ENCODE measurements at places on chromosomes 12 and 14.

- DNase-seq, result no peak
Observed at GRCh38 chr14:74135426-74135825, 50.7 kb downstream of the LIN52 start.

DNA sequence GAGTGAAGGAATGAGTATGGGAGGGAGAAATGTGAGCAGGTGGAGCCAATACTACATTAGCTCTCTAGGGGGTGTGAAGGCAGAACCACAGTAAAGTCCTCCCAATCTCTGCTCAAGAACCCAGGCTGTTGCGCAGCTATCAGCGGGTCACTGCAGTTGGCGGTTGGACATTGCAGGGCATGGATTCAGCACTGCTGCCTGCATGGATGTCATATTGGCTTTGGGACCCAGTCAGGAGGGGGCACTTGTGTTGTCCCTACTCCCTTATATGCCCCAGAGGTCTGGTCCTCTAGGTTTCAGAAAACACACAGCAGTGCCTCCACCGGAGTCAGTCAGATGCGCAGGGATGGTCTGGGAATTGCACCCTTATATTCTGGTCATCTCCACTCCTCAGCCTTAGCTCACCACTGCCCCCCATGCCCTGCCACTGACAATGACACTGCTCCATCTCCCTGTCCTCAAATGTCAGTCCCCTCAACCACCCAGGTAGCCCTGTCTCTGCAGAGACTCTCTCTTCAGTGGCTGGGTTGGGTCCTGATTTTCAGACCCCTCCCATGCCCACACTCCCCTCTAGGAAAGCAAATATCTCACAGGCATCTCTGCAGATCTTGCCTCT lies 9.6 kb downstream of the ZDHHC22 start:
- DNase-seq, result no peak

- no peak for DNase-seq
Observed at GRCh38 chr14:42556551-42556950, 949.9 kb downstream of the LRFN5 start.

GRCh38 chr12:125324861-125325490 lies 259.7 kb downstream of the AACS start:
- no peak for DNase-seq

DNA sequence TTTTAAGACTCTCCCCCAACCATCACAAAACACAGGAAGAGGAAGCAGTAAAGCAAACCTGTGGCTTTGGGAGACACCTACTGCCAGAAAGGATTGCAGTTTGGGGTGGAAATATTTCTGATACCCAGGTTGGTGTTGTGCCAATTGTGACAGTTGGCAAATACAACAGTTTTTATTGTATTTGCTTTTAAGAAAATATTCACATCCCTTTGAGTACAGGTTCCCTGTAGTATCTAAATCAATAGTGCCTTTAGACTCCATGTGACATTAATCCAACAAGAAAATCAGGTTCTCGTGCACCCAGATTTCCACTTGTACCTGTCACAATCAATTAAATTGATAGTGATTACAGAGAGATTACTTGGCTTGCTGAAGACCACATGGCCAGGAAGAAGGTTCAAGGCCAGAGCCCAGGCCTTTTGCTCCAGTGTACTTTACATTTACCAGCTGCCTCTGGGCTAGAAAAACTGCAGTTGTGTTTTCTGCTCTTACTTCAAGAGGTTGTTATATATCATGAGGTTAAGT lies 361.2 kb downstream of the ATP23 start:
- DNase-seq, result no peak

GRCh38 chr12:43063650-43064049 lies 474.1 kb upstream of the PRICKLE1 start:
- DNase-seq, result no peak

DNA sequence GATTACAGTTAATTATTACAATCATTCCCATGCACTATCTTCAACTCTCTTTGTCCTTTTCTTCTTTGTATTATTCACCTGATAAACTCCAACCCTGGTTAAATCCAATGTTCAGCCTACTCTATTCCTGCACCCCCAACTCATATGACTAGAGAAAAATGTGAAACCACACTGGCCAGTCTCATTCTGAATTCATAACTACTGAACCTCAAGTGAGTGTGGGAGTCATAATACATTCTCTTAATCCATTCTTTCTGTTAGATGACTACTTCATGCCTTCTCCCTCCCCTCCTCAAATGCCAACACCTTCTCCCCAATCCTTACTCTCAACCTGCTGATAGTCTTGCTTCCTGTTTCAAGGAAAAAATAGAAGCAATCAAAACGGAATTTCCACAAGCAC lies 22.3 kb upstream of the ITPR2 start:
- DNase-seq, result no peak

DNA sequence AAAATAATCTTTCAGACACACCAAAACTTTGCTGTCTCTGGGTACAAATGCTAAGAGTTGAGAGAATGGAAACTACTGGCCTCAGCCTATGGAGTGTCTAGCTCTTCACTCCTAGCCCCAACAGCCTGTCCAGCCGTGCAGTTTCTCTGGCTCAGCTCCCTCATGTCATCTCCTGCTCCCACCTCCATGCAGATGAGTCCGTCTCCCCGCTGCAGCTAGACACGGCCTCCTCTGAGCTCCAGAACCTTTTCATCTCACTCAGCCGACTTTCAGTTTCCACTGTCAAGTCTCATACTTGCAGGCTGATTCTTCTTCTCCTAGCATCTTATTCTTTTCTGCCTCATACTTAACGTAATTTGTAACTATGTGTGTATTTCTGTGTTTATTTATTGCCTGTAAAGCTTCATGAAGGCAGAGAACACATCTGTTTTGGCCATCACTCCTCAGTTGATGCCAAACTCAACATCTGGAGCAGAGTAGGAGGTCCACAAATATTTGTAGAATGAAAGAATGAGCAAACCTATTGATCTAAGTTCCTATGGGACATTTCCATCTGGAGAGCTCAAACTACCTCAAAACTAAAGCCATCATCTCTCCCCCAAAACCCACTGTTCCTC lies 139.8 kb upstream of the PWP1 start:
- DNase-seq, result no peak

GRCh38 chr12:1719139-1719538 lies 28.3 kb downstream of the ADIPOR2 start:
- DNase-seq, result no peak

- DNase-seq, result no peak
Observed at GRCh38 chr12:124814741-124815613, 48.7 kb downstream of the SCARB1 start.

GRCh38 chr14:25756876-25757275 lies 706.9 kb upstream of the STXBP6 start:
- no peak for DNase-seq

GRCh38 chr14:58954901-58955861 lies 233.3 kb upstream of the DAAM1 start:
- DNase-seq, result no peak

GRCh38 chr12:12366701-12367481 lies 10.0 kb downstream of the BORCS5 start:
- no peak for DNase-seq

DNA sequence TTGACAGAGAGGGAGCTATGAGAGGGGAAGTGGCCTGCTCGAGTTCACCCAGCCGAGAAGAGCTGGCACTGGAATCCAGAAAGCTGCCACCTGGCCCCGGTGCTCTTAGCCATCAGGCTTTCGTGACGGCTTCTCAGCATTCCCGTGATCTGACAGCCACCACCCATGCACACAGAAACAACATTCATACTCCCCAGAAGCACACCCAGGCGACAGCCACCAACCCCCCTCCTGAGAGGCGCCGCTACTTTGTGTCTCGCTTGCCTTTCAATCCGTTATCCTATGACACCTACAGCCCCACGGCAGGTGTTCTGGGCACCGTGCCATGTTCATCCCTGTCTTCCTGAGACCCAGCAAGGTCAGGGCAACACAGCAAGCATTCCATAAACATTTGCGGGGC lies 31.4 kb downstream of the PSMC1 start:
- DNase-seq, result no peak

DNA sequence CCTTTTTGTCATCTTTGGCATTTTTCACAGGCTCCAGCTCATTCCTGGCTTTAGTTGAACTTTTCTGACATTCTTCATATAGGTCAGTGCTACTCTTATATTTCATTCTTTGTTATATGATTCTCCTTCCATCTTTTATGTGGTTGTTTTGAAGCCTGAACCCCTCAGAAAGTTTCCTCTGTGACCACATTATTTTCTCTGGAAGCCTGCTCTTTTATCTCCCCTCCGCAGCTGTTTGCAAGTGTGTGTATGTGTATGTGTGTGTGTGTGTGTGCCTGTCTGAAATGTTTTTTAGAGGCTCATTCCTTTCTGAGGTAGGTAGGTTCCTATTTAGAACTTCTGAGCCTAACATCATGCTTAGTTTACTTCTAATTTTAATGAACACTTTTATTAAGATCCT lies 47.6 kb downstream of the ANO4 start:
- DNase-seq, result no peak

- no peak for DNase-seq
Observed at GRCh38 chr14:99961826-99962518, 103.2 kb upstream of the EVL start.

GRCh38 chr12:3568695-3569094 lies 77.7 kb downstream of the PRMT8 start:
- DNase-seq, result no peak

GRCh38 chr12:101813117-101813516 lies 17.6 kb downstream of the GNPTAB start:
- no peak for DNase-seq

DNA sequence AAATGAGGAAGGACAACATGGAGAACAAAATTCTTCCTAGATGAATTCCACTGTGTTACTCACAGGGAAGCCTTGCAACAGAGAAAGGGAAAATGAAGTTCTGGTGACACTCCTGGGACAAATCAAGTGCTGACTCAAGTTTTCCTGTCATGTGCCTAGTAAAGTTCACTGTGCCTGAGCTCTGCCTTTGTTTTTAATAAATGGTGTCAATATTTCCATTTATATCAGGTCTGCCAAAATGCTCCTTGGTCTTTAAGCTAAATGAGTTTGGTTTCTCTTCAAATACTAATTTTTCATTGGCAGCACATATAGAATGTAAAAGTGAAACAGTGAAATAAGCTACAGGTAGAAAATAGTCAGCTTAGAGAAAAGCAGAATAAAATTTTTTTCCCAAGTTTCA lies 33.0 kb downstream of the HIGD1C start:
- no peak for DNase-seq

DNA sequence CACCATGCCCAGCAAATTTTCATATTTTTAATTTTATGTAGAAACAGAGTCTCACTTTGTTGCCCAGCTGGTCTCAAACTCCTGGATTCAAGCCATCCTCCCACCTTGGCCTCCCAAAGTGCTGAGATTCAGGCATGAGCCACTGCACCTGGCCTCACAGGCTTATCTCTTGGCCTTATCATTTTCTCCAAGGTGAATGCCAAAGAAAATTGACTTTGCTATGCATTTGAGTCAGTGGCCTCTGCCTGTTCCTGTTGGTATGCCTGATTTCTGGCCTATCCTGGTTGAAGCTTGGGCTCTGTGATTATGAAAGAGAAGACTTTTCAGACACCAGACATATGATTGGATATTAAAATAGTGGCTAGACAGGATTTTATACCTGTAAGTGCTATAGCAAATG lies 34.2 kb downstream of the MANSC1 start:
- no peak for DNase-seq

GRCh38 chr12:52699960-52700359 lies 3.4 kb downstream of the KRT77 start:
- DNase-seq, result no peak

DNA sequence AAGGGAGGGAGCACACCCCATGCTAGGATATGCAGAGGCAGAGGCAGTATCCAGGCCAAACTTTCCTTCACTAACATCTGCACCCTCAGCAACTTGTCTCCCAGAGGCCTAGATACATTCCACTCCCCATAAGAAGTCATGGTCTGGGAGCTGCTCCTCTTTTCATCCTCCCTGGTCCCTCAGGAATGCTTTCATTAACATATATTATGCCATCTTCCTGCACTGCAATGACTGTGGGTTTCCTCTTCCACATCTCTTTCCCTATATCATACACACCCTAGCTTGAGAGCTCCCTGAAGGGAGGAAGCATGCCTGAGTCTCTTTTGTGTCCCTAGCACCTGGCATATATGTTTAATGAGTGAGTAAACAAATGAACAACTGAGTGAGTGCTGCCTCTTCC lies 8.6 kb downstream of the DDN start:
- DNase-seq, result no peak

- no peak for DNase-seq
Observed at GRCh38 chr14:56885825-56886224, 75.5 kb upstream of the OTX2 start.

DNA sequence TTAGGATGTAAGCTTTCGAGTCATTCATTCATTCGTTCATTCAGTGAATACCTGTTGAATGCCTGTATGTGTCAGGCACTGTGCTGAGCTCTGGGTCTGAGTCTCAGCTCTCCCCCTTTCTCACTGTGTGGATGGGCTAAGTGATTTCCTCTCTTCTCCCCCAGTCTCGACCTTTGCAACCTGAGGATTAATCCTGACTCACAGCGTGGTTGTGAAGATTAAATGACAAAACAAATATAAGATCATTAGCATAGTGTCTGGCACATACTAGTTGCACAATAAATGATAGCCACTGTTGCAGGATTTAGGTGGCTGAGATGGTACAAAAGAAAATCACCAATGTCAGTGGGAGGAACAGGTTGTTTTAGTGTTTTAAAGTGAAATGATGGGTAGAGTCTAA lies 136.7 kb downstream of the GPR135 start:
- DNase-seq, result no peak

- DNase-seq, result no peak
Observed at GRCh38 chr14:68786491-68787091, 6.3 kb downstream of the ZFP36L1 start.

GRCh38 chr12:10279937-10280336 lies 27.7 kb upstream of the KLRD1 start:
- no peak for DNase-seq

DNA sequence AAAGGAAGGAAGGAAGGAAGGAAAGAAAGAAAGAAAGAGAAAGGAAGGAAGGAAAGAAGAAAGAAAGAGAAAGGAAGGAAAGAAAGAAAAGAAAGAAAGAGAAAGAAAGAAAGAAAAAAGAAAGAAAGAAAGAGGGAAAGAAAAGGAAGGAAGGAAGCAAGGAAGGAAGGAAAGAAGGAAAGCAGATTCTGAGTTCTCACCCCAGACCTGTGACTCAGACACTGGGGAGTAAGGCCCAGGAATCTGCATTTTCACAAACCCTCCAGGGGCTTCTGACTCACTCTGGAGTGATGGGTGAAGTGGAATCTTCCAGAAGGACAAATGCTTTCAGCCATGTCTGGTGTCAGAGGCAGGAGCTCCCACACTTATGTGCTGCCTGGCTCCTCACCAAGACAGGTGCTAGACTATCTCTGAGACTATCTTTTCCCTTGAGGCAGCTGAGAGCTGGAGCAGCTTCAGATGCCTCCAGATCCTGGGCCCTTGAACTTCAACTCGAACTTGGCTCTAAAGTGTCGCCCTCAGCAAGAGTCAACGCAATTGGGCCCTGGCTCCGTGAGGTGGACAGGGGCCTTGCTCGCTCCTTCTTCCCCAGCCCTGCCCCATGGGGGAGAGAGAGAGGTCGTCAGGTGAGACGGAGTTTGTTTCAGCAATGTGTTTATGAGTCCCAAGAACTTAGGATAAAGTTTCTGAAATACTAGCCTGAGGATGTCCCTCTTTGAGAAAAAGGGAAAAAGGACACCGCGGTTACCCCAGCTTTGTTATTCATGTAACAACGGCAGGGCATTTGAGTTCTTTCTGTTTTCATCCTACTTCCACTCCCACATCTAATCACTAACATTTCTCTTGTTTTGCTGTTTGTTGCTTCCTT lies 19.8 kb upstream of the SCARB1 start:
- no peak for DNase-seq

GRCh38 chr14:61470961-61471293 lies 149.5 kb downstream of the PRKCH start:
- no peak for DNase-seq

Data from nucleus accumbens (tissue), 56 donors.